Common myeloid progenitor, CD34-positive (primary cell): ENCODE measurements at places on chromosomes 12 and 14.

DNA sequence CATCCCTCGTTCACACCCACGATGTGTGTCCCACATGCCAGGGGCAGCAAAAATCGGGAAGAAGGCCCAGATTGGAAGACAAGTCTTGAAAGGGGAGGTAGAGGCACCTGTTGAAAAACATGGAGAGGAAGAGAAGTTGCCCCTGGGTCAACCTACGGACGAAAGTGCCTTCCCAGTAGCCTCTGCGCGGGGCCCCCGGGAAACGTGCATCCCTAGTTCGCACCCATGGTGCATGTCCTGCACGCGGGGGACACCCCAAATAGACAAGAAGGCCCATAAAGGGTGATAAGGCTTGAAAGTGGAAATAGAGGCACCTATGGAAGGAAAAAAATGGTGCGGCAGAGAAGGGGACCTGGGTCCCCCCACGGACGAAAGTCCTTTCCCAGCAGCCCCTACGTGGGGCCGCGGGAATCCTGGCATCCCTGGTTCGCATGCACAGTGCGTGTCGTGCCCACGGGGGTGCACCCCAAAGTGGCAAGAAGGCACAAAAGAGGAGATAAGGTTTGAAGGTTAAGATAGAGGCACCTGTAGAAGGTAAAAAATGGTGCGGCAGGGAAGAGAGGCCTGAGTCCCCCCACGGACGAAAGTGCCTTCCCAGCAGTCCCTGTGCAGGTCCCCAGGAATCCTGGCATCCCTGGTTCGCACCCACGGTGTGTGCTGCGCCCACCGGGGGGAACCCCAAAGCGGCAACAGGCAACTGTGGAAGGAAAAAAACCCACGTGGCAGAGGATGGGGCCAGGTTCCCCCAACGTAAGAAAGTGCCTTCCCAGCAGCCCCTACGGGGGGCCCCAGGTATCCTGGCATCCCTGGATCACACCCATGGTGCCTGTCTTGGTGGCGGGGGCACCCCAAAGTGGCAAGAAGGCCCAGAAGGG, 278.3 kb downstream of the ALG10 start:
- H3K4me3 ChIP-seq, result no peak overlapping the region
- H3K27me3 ChIP-seq, result no peaks in the 10 kb centered on the region
- H3K36me3 ChIP-seq, result no peaks in the 10 kb centered on the region
- no peak overlapping the region for H3K27ac ChIP-seq
- H3K4me1 ChIP-seq, result no peaks in the 10 kb centered on the region

DNA sequence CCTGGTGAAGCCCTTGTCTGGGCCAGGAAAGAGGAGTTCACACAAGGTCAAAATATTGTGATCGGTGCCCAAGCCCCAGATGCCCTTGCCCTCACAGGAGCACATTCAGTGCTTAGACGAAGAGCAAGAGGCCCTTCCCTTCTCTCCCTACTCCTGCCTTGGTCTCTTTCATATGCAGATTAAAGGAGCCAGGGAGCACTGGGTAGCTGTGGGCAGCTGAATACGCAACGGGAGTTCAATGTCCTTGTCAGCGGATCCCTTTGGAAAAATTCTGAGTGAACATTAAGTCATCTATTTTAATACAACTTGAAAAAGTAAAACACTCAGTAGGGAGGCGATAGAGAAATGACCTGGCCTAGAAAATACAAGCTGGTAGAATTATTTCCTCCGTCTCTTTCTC, 1489.4 kb downstream of the AACS start:
- no peak for DNase-seq
- H3K27me3 ChIP-seq, result no peaks in the 10 kb centered on the region
- H3K27ac ChIP-seq, result no peak overlapping the region
- no peak overlapping the region for H3K4me3 ChIP-seq

DNA sequence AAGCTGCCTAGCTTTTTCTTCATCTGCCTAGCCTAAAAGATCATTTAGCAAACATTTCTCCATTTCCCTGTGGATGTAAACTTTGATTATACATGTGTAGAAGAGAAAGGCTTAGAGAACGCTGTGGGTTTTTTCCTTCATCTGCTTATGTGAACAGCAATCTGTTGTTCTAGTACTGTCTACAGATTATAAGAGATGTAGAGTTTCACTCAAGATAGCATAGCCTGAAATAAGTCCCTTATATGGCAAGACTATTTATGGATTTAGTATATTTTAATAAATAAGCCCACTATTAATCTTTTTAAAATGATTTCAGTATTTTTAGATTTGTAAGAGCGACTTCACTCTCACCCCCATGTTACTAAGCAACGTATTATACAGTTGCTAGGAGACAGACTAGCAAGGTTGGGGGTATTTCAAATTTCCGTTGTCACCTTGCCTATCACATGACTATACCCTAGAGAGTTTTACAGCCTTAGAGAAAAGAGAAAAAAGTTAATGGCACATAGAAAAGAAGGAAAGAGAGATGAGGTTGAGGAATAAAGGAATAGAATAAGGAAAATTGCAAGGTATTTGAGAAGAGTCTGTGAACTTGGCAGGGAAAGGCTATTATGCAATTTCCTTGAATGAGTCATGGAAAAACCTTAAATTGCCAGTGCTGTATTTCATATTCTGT, 12.2 kb upstream of the TUBA1A start:
- peak overlapping the region; percentile 90 for H3K27ac ChIP-seq
- no peaks in the 10 kb centered on the region for H3K36me3 ChIP-seq
- peak; percentile 77 for DNase-seq
- no peak overlapping the region for H3K4me3 ChIP-seq

- H3K27ac ChIP-seq, result no peak overlapping the region
- H3K27me3 ChIP-seq, result no peaks in the 10 kb centered on the region
- H3K4me3 ChIP-seq, result no peak overlapping the region
- peaks cover 87% of the 10 kb centered on the region for H3K36me3 ChIP-seq
- H3K4me1 ChIP-seq, result peaks cover 2% of the 10 kb centered on the region
Observed at GRCh38 chr12:4665236-4665635, 16.3 kb downstream of the NDUFA9 start.

- H3K27me3 ChIP-seq, result no peaks in the 10 kb centered on the region
- peaks cover 6% of the 10 kb centered on the region for H3K36me3 ChIP-seq
- H3K4me3 ChIP-seq, result peak overlapping the region; percentile 100
- H3K4me1 ChIP-seq, result peaks cover 42% of the 10 kb centered on the region
- peak overlapping the region; percentile 91 for H3K27ac ChIP-seq
- peak; percentile 62 for DNase-seq
Observed at GRCh38 chr12:104456950-104457745, 400 bp downstream of the CHST11 start.

- no peak overlapping the region for H3K4me3 ChIP-seq
- H3K36me3 ChIP-seq, result no peaks in the 10 kb centered on the region
- H3K27ac ChIP-seq, result no peak overlapping the region
- no peaks in the 10 kb centered on the region for H3K4me1 ChIP-seq
- no peaks in the 10 kb centered on the region for H3K27me3 ChIP-seq
Observed at GRCh38 chr14:23208324-23208723, 24.9 kb upstream of the SLC7A8 start.

GRCh38 chr12:46362895-46363581, 9.5 kb downstream of the SLC38A2 start:
- H3K4me3 ChIP-seq, result no peak overlapping the region
- no peaks in the 10 kb centered on the region for H3K27me3 ChIP-seq
- H3K27ac ChIP-seq, result no peak overlapping the region

- DNase-seq, result no peak
- no peak overlapping the region for H3K27ac ChIP-seq
- no peak overlapping the region for H3K4me3 ChIP-seq
Observed at GRCh38 chr12:51777973-51778372, 70.5 kb downstream of the FIGNL2 start.

GRCh38 chr12:32541754-32542374, 137.2 kb upstream of the DNM1L start:
- H3K4me3 ChIP-seq, result no peak overlapping the region
- no peak overlapping the region for H3K27ac ChIP-seq
- peaks cover 10% of the 10 kb centered on the region for H3K4me1 ChIP-seq
- H3K36me3 ChIP-seq, result no peaks in the 10 kb centered on the region

- H3K27ac ChIP-seq, result no peak overlapping the region
- no peaks in the 10 kb centered on the region for H3K36me3 ChIP-seq
- no peak for DNase-seq
- H3K4me1 ChIP-seq, result peaks cover 2% of the 10 kb centered on the region
Observed at GRCh38 chr12:69026336-69026735, 93.4 kb upstream of the CPM start.

GRCh38 chr14:90266441-90267154, 10.2 kb downstream of the PSMC1 start:
- H3K4me3 ChIP-seq, result no peak overlapping the region
- H3K36me3 ChIP-seq, result peaks cover 79% of the 10 kb centered on the region
- no peaks in the 10 kb centered on the region for H3K27me3 ChIP-seq
- no peaks in the 10 kb centered on the region for H3K4me1 ChIP-seq
- no peak for DNase-seq

DNA sequence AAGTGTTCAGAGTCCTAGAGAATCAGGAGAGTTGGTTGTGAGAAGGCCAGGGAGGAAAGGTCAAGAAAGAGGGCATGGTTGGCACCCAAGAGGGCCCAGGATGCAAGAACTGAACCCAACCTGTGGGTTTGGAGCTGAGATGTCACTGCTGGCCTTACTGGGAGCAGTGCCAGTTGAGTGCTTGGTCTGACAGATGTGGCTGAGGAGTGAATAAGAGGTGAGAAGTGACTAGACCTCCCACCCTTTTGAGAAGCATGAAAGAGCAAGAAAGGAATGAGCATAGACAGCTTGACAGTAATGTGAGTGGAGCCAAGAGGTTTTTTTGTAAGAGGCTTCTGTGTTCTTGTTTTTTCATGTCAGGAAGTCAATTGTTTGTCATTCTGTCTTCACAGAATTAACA, 95.3 kb downstream of the FGD4 start:
- H3K27me3 ChIP-seq, result no peaks in the 10 kb centered on the region
- no peak for DNase-seq
- H3K4me3 ChIP-seq, result no peak overlapping the region

DNA sequence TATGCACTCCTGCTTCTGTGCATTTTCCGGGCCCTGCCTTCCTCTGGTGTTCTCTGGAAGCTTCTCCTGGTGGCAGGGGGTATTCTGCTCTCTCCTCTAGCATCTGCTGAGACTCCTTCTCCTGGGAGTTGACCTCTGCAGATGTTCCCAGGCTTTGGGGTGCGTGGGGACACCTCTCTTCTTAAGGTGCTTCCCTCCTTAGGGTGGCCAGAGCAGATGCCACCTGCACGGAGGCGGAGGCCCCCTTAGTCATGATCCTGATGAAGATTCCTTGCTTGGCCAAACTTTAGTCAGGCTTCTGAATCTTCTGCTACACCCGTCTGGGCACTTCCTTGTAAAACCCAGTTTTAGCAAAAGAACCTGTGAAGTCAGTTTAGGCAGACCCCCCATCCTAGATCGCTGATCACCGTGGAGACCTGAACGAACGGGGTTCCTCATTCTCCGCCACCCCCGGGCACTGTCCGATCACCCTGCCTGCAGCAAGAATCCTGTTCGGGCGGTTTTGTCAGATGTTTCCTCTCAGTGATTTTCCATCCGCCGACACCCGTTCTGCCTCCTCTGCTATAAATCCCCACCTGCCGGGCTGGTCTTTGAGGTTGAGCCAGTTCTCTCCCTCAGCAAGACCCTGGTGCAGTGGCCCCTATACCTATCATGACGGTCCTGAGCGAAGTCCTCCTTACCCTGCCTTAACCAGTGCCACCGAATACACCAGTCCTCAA, 111.9 kb downstream of the CALM1 start:
- H3K4me3 ChIP-seq, result no peak overlapping the region
- no peaks in the 10 kb centered on the region for H3K4me1 ChIP-seq
- H3K27ac ChIP-seq, result no peak overlapping the region

GRCh38 chr14:53954551-53955228, 1.9 kb downstream of the BMP4 start:
- H3K27ac ChIP-seq, result no peak overlapping the region
- no peaks in the 10 kb centered on the region for H3K36me3 ChIP-seq
- H3K27me3 ChIP-seq, result peaks cover 93% of the 10 kb centered on the region
- peak overlapping the region; percentile 76 for H3K4me3 ChIP-seq

- H3K36me3 ChIP-seq, result no peaks in the 10 kb centered on the region
- no peak for DNase-seq
- H3K4me1 ChIP-seq, result no peaks in the 10 kb centered on the region
- no peak overlapping the region for H3K27ac ChIP-seq
Observed at GRCh38 chr12:104010606-104011169, 39.3 kb downstream of the GLT8D2 start.

- no peaks in the 10 kb centered on the region for H3K27me3 ChIP-seq
- no peak for DNase-seq
- H3K27ac ChIP-seq, result no peak overlapping the region
- no peaks in the 10 kb centered on the region for H3K36me3 ChIP-seq
- H3K4me1 ChIP-seq, result peaks cover 9% of the 10 kb centered on the region
Observed at GRCh38 chr12:104769144-104769561, 188.9 kb downstream of the SLC41A2 start.

GRCh38 chr12:100189636-100190394, 10.8 kb upstream of the ACTR6 start:
- no peak for DNase-seq
- H3K4me3 ChIP-seq, result no peak overlapping the region
- H3K27ac ChIP-seq, result no peak overlapping the region
- no peaks in the 10 kb centered on the region for H3K27me3 ChIP-seq

DNA sequence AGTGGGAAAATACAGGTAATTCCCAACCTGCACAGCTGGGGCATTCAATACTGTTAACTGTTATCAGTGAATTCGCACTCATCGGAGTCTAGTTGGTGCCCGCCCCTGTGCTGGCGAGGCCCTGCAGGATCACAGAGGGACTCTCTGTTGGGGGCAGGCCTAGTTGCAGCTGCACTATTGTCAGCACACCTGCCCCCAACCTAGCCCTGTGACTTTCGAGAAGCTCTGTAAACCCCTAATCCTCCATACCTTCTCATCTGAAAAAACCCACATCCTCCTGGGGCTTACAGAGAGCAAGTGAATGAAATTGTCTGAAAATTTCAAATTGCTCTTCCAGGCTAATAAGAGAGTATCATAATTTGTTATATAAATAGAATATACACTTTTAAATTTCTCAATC, 132.2 kb upstream of the NUDT4 start:
- H3K4me1 ChIP-seq, result peaks cover 19% of the 10 kb centered on the region
- no peaks in the 10 kb centered on the region for H3K27me3 ChIP-seq
- no peak overlapping the region for H3K27ac ChIP-seq
- peak; percentile 12 for DNase-seq
- H3K4me3 ChIP-seq, result no peak overlapping the region
- H3K36me3 ChIP-seq, result no peaks in the 10 kb centered on the region

DNA sequence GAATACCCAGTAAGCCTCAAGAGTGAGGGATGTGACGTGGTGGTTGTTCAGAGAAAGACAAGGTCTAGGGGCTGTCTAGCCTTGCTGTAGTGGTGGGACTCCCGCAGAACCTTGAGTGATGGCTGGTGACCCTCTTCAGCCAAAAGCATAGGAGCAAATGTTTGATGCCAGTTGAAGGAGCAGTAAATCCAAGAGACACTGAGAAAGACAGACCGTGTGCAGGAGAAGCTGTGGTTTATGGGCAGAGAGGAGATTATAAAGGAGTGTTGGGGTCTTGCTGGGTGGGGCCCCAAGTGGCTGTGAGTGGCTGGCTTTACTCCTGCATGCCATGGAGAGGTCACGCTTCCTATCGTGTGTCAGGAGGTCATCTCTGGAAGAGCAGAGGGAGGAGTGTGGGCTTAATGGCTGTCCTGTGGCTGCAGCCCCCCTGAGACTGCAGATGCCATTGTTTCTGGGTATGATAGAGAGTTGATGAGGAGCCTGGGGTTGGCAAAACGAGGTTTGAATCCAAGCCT, 152.0 kb upstream of the CCND2 start:
- no peaks in the 10 kb centered on the region for H3K27me3 ChIP-seq
- H3K36me3 ChIP-seq, result no peaks in the 10 kb centered on the region
- H3K4me3 ChIP-seq, result no peak overlapping the region
- DNase-seq, result no peak

GRCh38 chr12:114447274-114447716, 41.4 kb upstream of the TBX5 start:
- no peaks in the 10 kb centered on the region for H3K4me1 ChIP-seq
- no peak overlapping the region for H3K4me3 ChIP-seq
- no peaks in the 10 kb centered on the region for H3K36me3 ChIP-seq
- no peak overlapping the region for H3K27ac ChIP-seq
- no peak for DNase-seq
